COR-L47 (cell line): ENCODE measurements at places on chromosomes 5 and 9.

DNA sequence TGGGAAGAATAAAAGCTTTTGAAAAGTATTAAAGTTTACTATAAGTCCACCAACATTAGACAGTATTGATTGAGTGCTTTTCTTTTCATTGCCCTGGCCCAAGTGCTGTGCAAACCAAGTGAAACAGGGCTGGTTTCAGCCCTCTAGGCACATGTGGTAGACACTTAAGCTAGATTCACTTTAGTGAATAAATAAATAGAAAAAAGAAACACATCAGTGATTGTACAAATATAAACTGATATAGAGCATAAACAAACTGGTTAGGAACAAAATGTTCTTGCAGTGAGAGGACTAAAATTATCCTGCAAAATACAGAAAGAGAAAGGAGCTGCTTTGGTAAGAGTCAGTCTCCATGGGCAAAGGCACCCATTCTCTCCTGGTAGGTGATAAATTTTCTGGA is 29.7 kb downstream of the ACTBL2 start:
- DNase-seq, result no peak

DNA sequence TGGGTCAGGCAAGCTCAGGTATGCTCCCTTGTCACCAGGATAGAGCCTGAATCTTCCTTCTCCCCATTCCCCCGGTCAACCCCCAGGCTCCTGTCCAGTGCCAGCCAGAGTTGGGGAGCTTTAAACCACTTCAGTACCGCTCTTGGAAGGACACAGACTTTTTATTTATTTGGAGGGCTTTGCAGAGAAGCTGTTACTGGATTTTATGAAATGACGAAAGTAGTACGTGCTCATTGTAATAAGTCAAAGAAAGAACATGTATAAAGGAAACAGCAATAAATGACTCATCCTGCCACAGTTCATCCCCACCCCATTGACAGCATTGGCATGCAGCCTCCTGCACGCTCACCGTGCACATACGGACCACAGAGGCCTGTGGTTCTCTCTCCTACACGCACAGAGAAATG is 230.3 kb downstream of the AUH start:
- DNase-seq, result no peak

DNA sequence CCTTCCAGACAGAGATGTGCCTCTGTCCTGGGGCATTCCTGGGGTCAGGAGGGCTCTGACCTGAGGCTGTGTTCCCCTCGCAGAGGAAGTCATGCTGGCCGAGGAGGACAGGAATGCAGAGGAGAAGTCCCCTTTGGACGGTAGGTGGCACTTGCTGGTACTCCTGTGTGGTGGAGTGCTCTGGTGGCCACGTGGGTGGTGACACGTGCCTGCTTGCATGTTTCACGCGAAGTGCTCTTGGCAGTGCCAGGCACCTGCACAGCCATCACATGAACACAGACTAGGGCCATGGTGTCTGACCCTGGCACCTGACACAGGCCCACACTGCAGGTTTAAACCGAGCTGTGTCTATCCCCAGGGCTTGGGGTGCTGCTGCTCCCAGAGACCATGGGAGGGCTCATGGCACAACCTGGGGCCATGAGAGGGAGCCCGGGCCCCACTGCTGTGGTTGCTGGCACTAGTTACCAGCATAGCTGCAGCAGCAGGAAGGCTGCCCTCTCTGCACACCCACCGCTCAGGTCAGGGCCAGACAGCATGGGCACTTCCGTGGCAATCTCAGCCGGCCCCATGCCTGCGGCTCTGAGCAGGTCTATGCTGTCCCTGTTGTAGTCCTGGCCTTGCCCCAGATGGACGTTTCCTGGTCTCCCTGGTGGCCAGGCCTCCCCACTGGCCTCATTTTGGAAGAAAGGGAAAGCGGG is 79.3 kb downstream of the CACNA1B start:
- DNase-seq, result no peak

GRCh38 chr5:180179442-180180420 is 29.3 kb downstream of the RASGEF1C start:
- DNase-seq, result no peak

DNA sequence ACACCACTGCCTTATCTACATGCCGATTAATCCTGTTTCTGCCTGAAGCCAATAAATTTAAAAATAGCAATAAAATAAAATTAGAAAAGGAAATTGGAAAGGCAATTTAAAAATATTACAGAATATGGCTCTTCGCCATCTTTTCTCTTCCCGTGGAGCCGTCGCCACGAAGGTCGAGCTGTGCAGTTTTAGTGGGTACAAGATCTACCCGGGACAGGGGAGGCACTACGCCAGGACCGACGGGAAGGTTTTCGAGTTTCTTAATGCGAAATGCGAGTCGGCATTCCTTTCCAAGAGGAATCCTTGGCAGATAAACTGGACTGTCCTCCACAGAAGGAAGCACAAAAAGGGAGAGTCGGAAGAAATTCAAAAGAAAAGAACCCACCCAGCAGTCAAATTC is 41.7 kb upstream of the SMC5 start:
- no peak for DNase-seq

- DNase-seq, result no peak
These were observed 97.7 kb upstream of the SMARCA2 start for GRCh38 chr9:1917396-1917935.

DNA sequence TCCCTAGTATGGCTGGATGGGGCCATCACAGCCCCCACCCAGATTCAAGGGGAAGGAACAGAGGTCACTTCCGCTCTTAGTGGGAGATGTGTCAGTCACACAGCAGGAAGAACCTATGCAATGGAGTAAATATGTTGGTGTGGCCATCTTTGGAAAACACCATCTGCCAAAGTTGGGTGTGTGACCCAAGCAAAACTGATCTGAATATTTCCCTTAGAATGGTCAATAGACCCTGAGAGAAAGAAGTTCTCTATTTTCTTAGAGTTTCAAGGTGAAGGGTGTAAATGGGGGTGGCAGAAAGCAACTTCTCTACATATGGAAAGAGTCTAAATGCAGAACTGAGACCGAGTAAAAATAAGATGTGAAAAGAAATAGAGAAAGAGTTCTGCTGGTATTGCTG is 212.7 kb downstream of the ESM1 start:
- DNase-seq, result no peak

GRCh38 chr9:116141864-116142561 is 11.6 kb upstream of the PAPPA start:
- no peak for DNase-seq

DNA sequence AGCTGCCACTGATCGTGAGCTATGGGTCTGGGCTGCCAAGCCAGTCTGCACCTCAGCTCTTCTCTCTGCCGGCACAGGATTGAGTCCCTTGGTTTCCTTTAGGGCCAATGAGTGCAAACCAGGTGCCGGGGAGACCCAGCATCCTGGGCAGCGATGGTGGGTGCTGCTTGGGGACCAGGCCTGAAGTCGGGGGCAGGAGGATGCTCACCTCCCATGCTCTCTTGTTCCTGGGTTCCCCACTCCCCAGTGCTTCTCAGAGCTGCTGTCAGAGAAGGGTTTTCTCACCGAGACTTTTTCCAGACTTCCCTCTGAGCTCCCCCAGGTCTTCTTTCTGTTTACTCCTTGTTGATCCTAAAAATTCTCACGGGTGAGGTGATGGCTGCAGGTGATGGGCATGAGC is 61.2 kb downstream of the IRX1 start:
- DNase-seq, result no peak

DNA sequence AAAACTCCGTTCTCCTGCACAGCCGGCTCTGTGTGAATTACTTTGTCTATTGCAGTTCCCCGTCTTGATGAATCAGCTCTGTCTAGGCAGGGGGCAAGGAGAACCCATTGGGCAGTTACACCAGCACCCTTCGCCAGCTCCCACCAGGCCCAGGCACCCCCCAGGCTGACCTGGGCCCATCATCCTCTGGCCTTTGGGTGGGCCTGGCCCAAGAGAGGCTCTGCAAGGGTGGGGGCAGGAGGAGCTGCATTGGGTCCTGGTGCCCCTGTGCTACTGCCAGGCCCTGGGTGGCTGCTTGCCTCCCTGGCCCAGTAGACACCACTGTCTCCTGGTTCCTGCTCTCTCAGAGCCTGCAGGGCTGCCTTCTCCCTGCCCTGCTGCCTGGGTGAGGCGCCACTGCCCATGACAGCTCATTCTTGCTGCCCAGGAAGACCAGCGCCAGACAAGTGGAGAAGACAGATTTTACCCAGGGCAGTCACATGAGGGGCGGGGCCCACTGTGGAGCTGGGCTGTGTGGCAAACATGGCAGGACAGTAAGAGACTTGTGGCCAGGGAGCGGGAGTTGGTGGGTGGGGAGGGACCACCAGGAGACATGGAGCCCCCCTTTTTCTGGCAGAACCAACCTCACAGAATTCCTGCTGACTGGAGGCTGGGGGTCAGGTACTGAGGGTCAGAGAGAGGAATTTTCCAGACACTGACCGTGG is 67.2 kb downstream of the MRPL36 start:
- DNase-seq, result no peak

GRCh38 chr5:178606269-178606668 is 16.1 kb upstream of the COL23A1 start:
- no peak for DNase-seq

- no peak for DNase-seq
These were observed 129.1 kb downstream of the DOCK8 start for GRCh38 chr9:343773-344172.

GRCh38 chr5:169341556-169341955 is 40.6 kb upstream of the SLIT3 start:
- DNase-seq, result no peak

GRCh38 chr9:93580654-93581380 is 4.4 kb downstream of the PHF2 start:
- no peak for DNase-seq

- no peak for DNase-seq
These were observed 1.7 kb downstream of the UBE2QL1 start for GRCh38 chr5:6450319-6450833.

DNA sequence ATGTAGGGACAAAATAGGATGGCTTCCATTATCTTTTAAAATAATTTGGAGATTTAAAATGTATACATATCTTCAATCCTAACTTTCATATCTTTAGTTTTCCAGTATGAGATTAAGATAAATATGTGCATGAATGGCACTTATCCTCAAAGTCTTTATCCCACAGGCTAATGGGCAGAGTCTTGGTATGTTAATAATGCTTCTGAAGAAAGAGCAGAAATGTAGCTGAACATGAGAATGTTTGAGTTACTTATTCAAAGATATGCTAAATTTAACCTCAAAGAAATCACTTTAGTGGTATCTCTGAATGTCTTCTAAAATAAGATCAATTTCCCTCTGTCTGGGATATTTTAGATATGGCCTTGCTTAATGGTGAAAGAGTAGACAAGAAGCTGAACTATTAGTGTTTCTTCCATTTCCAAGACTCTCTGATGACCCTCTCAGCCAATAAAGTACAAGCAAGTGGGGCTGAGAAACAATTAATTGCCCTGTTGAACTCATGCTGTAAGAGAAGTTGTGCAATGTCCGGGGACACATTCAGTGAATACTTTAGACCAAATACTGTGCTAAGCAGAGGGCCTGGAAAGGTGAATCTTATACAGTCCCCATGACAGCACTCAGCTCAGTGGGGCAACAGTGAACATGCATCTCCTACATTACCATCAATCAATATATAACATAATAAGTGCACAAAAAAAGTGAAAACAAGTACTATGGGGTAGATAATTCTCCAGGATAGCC is 50.0 kb upstream of the ADAMTSL1 start:
- no peak for DNase-seq

DNA sequence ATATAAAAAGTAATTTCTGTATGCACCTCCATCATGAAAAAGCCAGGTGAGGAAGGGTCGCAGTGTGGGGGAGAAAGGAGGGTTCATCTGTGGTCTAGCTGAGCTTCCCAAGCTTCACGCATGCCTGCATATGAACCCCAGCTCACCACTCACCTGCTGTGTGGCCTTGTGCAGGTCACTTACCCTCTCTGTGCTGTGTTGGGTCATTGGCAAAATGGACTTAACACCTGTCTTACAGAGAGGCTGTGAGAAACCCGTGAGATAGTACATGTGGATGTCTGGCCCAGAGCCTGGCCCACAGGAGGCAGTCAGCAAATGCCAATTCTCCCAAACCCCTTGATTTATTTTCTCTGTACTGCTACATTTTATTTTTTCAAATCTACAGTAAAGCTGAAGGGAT is 88.9 kb downstream of the GABBR2 start:
- DNase-seq, result no peak

GRCh38 chr9:32832346-32832745 is 49.0 kb downstream of the TMEM215 start:
- no peak for DNase-seq

DNA sequence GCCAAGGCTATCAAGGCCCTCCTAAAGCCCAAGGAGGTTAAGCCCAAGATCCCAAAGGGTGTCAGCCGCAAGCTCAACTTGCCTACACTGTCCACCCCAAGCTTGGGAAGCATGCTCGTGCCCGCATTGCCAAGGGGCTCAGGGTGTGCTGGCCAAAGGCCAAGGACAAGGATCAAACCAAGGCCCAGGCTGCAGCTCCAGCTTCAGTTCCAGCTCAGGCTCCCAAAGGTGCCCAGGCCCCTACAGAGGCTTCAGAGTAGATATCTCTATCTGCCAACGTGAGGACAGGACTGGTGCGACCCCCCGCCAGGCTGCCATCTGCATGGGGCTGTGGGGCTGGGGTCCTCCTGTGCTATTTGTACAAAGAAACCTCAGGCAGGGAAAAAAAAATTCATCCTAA is 3.3 kb downstream of the HOMER1 start:
- no peak for DNase-seq

DNA sequence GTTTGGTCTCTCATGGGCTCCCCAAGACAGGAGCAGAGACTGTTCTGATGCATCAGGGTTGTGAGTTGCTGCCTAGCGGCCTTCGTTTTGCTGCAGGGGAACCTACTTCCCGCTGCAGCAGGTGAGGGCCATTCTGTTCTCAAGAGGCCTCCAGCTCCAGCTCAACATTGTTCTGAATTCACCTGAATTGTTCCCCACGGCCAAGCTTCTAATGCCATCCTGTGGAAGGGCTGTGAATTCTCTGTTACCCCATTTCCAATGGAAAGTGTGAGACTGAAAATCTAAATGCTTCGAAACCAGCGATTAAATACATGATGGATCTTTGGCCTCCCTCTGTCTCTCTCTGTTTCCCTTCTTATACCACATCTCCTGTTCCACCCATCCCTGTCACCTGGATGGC is 349.1 kb upstream of the DAP start:
- DNase-seq, result no peak

DNA sequence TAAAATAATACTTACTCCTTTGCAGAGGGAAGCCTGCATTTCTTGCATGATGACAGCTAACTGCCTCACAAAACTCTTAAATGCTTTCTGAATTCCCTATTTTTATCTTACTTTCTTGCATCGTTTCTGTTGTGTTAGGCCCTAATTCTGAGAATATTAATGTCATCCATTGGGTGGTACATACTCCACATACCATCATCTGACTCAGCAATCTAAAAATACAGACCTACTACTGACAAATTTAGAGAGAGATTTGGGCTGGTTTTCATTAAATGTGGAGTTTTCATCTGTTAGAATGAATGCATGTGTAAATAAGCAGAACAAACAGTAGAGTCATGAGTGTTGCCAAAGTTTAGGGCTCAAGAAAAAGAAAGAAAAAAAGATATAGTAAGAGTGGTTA is 26.5 kb upstream of the KCNN2 start:
- no peak for DNase-seq

DNA sequence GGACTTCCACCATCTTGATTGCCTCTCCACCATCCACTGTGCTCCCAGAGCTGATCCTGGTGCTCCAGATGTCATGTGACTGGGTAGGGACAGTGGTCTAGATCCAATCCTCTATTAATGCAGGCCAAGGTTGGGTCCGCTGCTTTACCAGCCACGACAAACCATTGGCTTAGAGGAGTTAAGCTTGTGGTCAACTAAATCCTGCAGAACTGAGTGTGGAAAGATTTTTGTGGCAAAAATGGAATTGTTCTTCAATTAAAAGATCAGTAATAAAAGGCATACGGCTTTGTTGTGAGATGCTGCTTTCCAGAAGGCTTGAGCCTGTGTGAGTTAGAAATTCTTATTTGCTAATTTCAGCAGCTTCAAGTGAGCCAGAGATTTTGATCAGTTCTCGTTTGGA is 30.7 kb downstream of the SLC1A3 start:
- DNase-seq, result no peak
